CD4-positive, alpha-beta T cell treated with Interleukin-15 for 4 hours (primary cell): ENCODE measurements at places on chromosomes 7 and 10.

DNA sequence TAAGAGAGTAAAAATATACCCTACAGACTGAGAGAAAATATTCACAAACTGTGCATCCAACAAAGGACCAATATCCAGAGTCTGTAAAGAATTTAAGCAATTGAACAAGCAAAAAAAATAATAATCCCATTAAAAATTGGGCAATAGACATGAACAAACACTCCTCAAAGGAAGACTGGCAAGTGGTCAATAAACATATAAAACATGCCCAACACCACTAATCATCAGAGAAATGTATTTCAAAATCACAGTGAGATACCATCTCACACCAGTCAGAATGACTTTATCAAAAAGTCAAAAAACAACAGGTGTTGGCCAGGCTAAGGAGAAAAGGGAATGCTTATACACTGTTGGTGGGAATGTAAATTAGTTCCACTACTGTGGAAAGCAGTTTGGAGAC lies 21.9 kb upstream of the ZNF804B start:
- no peak for DNase-seq

DNA sequence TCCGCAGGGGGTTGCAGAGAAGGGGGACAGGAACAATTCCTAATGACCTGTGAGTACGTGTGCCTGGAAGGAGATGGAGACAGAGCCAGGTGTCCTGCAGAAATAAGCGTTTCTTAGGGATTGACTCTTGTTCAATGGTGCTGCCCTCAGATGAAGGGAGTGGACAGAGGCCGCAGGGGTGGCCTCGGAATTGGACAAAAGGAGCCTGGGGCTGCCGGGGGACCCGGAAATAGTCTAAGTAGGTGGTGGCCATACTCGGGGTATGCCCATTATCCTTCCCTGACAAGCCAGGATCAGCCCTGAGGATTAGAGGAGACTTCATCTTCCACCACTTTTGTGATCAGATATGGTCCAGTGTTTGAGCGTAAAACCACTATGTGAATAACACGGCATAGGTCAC lies 39.2 kb downstream of the ELFN1 start:
- no peak for DNase-seq

- DNase-seq: no peak
Observed at GRCh38 chr7:69467826-69468225, 130.4 kb upstream of the AUTS2 start.

DNA sequence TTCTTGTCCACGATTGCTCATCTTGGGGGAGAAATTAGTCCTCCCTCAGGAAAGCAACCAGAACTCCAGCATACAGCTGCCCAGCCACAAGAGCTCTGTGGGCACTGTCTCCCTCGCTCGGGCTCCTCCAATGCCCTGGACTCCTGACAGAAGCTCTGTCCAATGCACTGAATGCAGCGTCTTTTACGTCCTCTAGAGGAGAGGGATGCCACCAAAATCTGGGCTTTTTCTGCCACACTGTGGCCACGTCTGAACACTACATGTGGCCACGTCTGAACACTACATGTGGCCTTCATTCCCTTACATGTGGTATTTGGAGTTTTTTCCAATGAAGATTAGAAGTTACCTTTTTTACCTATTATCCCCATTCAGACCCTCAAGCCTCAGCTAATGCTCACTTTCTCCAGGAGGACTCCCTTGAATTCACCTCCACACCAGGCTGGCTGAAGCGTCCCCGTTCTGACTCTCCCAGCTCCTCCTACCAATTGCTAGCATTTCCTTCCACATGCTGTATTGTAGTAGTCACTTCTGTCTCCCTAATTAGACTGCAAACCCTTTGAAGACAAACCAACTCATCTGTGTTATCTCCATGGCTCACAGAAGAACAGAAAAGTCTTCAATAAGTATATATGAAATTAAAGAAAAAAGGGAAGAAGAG lies 134.3 kb upstream of the PDE1C start:
- DNase-seq: no peak

GRCh38 chr7:5667391-5667790 lies 114.1 kb downstream of the RNF216 start:
- DNase-seq: no peak

GRCh38 chr7:157377436-157378124 lies 40.8 kb downstream of the DNAJB6 start:
- DNase-seq: no peak

GRCh38 chr10:59879363-59879913 lies 26.9 kb downstream of the CCDC6 start:
- no peak for DNase-seq

DNA sequence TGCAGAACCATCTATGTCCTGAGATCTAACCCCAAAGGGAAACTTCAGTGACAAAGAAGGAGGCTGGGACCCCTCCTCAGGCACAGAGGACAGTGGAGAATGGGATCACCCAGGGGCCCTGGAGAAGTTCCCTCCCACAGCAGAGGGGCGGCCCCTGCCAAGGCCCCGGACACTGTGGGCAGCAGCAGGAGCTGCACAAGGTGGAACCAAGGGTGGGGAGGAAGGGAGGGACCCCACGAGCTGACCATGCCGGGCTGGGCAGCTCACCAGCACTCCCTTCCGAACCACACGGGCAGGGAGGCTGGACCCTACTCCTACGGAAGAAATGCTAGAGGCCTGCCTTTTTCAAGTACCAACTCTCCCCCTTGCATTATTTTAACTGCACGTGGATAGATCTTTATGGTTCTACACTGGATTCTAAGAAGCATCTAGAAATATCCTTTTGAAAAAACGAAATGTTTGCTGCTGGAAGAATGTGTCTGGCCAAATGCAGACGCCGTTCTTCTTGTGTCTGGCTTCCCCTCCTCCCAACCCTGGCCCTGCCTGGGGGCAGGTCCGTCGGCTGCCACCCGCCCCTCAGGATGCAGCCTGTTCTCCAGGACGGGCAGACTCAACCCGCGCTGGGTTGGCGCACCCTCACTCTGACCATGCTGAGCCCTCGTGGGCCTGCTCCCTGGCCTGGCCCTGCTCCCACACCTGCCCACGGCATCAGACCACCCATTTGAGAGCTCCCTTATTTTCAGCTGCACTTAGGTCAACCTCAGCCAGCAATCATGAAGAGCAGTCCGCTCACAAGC lies 193.9 kb downstream of the TCERG1L start:
- DNase-seq: no peak

DNA sequence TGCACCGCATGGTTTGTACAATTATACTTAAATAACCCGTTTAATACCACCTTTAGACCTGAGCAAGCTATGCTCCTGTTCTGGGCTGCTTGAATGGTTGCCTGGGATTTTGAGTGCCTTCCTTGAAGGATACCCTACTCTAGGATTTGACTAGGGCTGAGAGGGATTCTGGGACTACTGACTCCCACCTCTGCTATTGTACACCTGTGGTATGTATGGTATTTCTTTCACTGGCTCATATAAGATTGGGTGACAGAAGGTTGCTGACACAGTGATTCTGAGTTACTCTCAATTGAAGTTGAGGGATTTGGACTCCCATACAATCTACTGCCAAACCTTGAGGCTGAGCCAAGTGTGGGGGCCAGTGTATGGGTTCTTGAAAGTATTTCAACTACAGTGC lies 494.4 kb upstream of the SEMA3D start:
- DNase-seq: no peak

- DNase-seq: peak; percentile 92
Observed at GRCh38 chr10:133307776-133308420, 774 bp downstream of the TUBGCP2 start.

- DNase-seq: no peak
Observed at GRCh38 chr7:148147438-148147837, 443.1 kb upstream of the C7orf33 start.

DNA sequence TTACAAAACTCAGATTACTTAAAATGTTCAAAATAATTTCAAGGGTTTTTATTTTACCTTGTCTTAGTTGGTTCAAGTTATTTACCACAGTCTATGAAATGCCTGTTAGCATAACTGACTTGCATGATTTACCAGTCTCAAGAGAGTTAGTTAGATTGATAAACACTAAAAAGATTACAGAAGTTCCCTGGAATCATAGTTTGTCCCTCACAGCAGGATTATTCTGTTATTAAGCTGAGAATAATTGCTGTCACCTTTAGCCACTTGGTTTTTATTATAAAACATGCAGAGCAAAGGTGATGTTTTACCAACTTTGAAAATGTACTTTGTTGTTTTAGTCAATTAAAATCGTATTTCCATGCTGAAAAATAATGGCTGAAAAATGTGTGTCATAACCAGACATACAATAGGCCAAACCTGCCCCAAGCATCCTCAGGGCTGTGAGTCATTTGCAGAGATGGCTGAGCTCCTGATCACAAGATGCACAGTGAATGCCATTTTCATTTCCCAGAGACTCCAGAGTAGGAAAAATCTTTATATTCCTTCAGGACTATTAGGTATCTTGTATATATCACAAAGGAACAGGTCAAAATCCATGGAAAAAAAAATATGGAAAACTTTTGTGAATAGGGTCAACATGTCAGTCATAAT lies 87.8 kb upstream of the DKK1 start:
- no peak for DNase-seq

GRCh38 chr7:30921540-30922401 lies 10.1 kb downstream of the AQP1 start:
- no peak for DNase-seq

- no peak for DNase-seq
Observed at GRCh38 chr7:90618876-90619275, 22.8 kb downstream of the CDK14 start.

DNA sequence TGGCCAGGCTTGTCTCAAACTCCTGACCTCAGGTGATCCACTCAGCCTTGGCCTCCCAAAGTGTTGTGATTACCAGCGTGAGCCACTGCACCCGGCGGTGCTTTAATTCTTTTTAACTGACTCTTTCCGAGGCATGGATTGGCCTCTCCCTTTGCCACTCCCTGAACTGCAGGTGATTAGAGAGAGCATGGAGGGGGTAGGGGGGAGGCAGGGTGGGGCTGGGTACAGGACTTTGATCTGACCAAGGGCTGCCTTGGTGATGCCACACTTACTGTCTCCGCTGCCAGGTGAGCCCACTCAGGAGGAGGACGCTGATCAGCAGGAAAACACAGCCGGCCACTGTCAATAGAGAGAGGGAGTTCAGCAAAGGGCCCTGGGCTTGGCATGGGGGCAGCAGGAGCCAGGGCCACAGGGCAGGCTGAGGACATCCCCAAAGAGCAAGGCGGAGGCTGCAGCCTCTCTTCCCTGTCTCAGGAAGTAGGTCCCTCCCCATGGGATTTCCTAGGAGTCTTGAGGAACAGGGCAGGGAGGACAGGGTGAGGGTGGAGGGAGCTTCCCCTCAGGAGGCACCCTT lies 40.5 kb upstream of the IL15RA start:
- no peak for DNase-seq

DNA sequence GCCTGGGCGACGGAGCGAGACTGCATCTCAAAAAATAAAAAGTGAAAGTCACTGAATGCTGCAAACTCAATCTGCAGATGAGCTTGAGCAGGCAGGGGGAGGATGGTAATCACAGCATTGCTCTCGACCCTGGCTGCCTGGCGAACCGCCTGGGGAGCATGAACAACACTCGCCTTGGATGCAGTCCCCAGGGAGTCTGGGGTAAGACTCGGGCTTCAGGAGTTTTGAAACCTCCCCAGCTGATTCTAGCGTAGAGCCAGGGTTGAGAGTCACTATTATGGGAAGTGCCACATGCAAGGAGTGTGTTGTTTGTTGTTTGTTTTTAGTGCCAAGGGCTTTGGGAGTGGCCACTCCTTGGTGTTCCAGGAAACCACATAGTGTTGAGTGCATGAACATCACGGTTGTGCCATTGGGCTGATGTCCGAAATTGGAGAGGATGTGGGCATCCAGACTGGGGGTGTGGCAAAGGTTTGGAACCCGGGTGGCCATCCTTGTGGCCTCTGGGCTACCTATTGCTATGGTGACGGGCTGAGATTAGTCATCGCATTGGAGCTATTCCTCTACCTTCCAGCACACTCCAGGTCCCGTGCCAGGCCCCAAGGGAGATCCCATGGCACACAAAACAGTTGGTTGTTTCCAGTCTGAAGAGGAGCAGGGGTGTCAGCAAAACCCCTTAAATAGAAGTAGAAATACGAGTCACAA lies 92.6 kb downstream of the RGS10 start:
- no peak for DNase-seq

DNA sequence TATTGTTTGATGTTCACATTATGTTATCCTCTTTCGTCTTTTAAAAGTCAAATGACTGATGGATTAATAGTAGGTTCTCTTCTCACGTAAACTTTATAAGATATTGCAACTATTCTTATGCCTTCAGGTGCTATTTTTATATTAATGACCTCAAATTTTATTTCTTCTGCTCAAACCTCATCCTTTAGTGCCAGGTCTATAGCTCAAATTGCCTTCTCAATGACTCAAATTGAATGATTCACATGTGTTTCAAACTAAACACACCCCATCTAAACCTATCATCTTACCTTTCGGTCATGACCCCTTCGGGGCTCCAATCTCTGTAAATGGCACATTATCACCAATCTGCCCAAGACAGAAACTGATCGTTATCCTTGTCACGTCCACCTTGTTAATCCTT lies 22.0 kb upstream of the LIPF start:
- DNase-seq: no peak

DNA sequence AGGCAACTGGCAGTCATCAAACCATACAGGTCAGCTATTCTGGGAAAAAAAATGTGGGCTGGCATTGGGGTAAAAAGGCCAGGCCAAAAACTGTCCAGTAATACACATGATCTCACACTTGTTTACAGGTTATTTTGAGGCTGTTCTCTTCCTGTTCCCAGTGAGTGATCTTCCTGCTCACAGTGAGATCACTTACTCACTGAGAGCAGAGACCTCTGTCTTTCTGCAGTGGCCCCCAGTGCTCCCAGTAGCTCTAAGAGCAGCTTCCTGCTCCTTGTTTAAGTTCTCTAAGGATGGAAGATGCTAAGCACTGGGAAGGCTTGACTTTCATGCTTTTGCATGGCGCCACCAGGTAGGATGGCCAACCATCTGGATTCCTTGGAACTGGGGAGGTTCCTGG lies 93.5 kb upstream of the KIAA1217 start:
- no peak for DNase-seq

DNA sequence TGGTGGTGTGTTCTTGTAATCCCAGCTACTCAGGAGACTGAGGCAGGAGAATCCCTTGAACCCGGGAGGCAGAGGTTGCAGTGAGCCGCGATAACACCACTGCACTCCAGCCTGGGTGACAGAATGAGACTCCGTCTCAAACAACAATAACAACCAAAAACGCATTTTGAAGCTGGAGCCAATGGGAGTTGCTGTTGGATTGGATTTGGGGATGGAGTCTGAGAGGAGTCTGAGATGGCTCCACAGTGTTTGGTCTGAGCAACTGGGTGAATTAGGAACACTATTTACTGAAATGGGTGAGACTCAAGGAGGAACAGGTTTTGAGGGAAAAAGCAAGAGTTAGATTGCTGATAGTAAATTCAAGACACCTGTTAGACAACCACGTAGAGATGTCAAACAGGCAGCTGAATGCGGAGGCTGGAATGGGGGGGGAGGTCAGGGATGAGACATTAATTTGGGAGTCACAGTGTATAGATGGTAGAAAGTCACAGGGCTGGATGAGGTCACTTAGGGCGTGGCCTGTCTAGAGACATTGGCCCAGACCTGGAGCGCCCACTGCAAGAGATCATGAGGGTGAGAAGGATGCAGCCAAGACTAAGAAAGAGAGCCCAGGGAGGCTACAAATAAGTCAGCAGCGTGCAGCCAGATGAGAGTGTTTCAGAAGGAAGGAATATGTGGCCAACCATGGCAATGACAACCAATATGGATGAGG lies 56.4 kb downstream of the CYCS start:
- DNase-seq: no peak
